Effector memory CD8-positive, alpha-beta T cell (primary cell): ENCODE measurements at places on chromosomes 3 and 15.

GRCh38 chr3:107062787-107063186 is 314.5 kb upstream of the CCDC54 start:
- peaks cover 6% of the 10 kb centered on the region for H3K4me1 ChIP-seq
- H3K4me3 ChIP-seq = no peak overlapping the region
- H3K27me3 ChIP-seq = peaks cover 10% of the 10 kb centered on the region

DNA sequence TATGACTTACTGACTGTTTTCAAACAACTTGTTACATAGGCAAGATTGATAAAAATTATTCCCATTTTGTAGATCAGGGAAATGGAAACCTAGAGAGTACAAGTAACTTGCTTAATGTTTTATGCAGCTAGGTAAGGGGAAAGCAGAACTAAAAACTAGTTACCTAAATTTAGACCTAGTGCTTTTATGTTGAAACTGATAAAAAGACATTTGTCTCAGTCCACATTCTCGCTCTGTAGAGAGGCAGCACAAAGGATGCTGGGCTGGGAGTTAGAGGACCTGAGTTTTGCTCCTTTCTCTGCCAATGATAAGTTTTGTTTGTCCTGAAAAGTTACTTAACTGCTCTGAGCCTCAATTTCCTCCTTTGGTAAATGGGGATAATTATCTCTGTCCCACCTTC is 17.4 kb downstream of the TIMP4 start:
- no peaks in the 10 kb centered on the region for H3K36me3 ChIP-seq
- no peak overlapping the region for H3K27ac ChIP-seq
- H3K4me1 ChIP-seq = peaks cover 1% of the 10 kb centered on the region

DNA sequence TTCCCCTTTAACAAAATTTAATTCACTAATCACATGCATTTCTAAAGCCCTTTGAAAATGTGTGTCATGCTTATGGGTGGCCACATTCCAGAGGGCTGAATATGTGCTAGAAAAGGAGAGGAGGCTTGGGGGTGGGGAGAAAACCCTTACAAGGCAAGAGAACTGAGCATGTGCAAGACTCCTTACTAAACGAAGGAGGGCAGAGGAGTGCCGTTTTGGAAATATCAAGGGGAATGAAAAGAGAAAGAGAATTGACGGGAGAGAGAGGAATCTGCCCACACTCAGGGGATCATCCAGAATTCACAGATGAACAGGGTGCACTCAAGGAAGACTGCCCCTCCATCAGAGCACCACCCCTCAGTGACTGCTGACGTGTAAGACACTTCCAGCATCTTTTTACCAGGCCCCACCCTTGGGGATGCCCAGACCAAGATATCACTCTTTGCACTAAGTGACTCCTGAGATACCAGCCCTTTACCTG is 37.9 kb upstream of the TSC22D2 start:
- H3K27ac ChIP-seq = no peak overlapping the region
- H3K36me3 ChIP-seq = no peaks in the 10 kb centered on the region
- peaks cover 11% of the 10 kb centered on the region for H3K4me1 ChIP-seq
- H3K27me3 ChIP-seq = no peaks in the 10 kb centered on the region

DNA sequence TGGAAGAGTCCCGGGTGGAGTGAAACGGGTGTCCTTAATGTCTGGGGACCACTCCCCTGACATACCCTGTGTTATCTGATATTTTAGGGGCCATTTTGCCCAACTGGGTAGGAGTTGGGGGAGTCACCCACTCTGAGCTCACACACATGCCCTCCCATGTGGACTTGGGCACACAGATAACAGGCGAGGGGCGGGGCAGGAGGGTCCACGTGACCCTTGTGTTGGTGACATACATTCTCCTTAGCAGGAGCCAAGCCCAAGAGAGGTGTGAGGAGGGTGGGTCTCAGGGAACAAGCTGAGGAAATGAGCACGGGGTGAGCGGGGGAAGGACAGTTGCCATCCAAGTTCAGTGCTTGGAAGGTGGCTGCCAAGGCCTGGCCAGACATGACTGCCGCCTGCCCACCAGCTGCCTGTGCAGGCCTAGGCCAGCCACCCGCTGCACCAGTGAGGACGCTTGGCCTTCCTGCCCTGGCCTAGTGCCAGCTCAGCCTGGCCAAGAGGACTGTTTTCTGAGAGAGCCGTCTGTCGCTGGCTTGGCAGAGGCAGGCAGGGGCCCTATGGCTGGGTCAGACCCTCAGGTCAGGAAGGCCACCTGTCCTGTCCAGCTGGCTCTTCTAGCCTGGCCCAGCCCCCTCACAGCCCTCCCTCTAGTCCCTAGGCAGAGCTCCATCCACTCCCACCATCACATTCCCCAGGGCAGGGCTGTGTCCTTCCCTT is 31.3 kb upstream of the TMEM115 start:
- no peaks in the 10 kb centered on the region for H3K27me3 ChIP-seq
- H3K4me3 ChIP-seq = no peak overlapping the region
- DNase-seq = no peak
